ENCODE measurements at places on chromosomes 3 and 15.
A peak's percentile ranks its signal among the peaks of the same experiment; 100 is the strongest.

DNA sequence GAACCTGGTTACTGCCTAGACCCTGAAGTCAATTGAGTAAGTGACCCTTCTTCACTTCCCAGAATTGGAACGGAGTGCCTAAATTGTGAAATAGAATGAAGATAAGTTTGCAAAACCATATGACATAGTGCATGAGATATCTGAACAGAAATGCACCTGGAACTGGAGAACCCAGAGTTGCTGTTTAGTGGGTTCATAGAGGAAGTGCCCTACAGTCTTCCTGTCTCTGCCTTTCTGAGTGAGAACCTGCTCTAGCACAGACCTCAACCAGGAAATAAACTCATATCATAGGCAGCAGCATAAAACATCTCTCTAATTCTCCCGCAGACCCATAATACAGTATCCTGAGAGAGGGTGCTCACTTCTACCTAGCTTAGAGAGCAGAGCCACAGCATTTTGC, 82.9 kb downstream of the EOMES start:
- no peak for DNase-seq

- no peak for DNase-seq
Measured at GRCh38 chr3:187040516-187041361, 98.6 kb downstream of the RPL39L start.

- DNase-seq = no peak
Measured at GRCh38 chr3:55205990-55206389, 278.1 kb upstream of the LRTM1 start.

DNA sequence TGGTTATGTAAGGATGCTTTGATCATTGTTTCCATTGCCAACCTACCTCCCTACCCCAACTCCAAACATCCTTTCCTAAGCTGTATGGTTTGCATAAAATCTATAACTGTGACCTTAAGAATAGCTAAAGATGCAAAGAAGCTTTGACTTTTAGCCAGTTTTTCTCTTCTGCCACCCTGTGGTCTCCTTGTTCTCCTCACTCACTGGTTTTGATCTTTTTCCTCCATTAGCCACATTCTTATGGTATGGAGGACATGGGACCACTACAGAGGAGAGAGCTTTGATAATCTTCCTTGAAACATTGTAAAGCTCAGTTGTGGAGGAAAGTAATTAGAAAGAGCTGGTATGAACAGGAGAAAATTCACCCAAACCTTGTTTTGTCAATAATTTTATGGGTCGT, 115.9 kb downstream of the NEK11 start:
- DNase-seq = no peak

DNA sequence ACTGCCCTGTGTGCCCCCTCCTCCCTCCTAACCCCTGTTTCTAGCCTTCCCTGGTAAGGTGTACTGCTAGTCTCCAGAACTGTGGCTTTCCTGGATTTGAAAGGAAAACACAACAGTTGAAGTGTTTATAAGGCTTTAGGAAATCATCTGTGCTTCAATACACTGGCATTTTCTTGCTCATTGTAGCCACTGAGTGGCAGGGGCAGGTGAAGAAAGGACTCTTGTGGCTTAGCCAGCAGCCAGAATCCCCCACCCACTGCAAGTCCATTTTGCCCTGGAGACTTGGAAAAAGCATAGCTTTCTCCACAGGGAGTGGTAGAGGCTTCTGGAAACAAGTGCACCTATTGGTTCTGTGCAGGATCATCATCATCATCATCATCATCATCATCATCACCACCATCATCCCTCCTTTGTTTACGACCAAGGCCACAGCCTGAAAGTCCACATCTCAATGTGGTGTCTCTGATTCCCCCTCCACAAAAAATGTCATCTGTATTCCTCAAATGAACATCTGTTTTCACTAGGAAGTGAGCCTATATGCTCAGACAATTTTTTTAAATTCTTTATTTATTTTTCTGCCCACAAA, 33.4 kb downstream of the AQP9 start:
- no peak for DNase-seq

DNA sequence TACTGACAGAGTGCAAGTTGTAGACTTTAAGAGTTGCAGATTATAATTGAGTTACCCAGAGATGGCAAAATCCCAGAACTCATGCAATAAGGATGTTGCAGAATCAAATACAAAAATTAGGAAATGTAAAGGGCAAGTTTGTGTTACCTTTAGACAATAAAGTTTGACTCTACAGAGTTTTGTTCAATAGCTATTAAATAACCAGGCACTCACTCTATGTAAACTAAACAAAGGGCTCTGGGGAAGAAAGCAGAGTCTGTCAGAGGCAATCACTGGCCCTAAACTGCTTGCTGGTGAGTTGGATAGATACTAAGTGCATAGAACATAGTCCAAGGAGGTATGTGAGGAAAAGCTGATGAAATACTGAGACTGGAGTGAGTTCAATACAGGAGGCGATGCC, 40.0 kb upstream of the PLCL2 start:
- DNase-seq = no peak

DNA sequence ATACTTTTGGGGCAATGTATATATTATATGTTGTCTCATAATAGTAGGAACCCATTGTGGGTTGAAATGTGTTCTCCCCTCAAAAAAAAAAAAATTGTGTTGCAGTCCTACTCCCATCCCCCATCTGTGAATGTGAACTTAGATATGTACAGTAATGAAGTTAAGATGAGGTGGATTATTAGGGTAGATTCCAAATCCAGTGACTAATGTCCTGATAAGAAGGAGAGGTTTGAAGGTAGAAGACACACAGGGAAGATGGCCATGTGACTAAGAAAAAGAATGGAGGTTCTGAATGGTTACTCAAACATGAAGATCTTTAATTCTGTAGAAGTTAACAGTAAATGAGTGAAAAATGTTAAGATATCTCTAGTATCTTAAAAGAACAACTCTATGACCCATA, 3.0 kb upstream of the ATOSA start:
- no peak for DNase-seq

GRCh38 chr3:164194842-164195241, 883.5 kb downstream of the SI start:
- no peak for DNase-seq

GRCh38 chr3:110530902-110531301, 540.7 kb upstream of the NECTIN3 start:
- no peak for DNase-seq

DNA sequence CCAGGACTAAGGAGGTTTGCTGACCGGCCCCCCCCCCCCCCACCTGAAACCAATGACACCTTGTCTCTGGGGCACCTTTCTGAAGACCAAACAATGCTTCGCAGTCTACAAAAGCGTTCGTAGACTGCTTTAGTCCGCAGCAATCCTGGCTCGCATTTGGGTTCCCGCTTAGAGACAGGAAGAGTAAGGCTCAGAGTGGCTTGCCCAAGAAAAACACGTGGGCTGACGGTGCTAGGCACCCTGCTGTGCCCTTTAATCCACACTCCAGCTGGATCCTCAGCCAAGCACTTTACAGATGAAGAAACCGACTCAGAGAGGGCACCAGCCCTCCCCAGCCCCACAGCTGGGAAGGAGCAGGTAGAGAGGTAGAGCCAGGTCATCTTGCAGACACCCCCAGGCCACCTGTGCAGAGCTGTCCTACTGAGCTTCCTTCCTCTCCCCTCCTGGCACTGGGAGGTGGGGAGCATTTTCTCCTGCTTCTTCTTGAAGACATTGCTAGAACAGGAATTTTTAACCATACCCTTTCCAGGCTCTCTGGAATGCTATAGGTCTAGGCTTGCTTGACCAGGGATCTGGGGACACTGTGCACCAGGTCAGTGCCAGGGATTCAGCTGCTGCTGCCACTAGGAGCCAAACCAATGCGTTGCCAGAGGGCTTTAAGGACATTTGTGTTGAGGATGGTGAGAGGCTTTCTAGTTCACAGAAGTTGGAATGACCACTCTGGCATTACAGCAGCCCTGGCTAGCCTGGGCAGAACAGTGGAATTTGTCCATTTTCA, 1.0 kb upstream of the KLF15 start:
- peak; percentile 20 for DNase-seq

GRCh38 chr15:31345606-31346366, 19.2 kb downstream of the KLF13 start:
- DNase-seq = no peak

DNA sequence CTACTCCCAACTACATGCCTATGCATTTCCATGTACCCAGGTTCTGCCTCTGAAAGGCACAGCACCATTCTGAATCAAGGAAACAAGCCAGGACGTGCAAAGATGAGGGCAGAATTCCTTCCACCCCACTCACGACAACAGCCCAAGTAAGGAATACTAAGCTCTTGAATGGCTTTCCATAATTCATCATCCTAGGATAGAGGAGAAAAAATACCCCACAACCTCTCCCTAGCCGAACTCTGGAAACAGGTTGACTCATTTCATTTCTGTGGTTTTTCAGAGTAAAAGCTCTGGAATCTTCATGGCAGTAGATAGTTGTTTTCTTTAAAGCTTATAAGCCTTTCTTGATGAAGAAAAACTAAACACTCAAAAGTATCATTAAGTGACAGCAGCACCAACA, 77.8 kb downstream of the PDZRN3 start:
- DNase-seq = no peak

DNA sequence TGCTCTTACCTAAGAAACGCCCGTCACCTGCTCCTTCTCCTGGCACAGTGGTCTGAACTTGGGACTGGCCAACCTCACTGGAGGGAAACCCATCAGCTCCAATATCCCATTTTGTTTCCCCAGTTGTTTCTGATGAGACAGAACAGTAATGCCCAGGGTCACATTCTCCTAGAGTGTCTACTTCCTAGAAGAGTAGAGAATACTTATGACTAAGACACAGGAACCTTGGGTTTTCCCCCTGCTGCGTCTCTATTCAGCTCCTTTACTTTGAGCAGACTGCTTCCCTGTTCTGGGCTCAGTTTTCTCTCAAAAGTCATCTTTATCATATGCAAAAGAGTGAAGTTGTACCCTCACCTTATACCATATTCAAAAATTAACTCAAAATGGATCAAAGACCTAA, 79.4 kb downstream of the POLR2M start:
- no peak for DNase-seq

- DNase-seq = no peak
Measured at GRCh38 chr3:194604837-194605236, 28.4 kb downstream of the TMEM44 start.

DNA sequence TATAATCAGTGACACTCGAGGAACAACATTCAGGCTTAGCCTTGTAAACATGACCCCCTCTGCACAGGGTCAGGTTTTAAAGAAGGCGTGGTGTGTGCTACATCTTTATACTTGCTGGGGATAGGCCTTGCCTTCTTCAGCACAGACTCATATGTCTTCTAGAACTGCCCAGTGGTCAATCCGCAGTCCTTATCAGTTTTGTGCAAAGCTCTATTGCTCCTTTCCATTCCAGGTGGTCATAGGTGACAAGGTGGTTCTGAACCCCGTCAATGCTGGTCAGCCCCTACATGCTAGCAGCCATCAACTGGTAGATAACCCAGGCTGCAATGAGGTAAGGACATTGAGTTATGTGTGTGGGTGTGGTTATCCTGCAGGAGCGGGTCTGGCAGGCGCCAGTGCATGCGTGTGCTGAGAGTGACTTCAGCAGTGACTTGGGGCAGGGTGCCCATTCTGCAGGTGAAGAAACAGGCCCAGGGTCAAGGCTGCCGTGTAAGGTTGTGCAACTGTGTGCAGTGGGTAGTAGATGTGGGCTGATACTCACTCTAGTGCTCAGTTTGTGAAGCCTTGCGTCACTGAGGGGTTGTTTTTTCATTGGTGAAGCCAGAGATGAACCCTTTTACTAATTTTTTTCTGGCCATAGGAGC, 150.9 kb downstream of the ITPR1 start:
- DNase-seq = no peak

- DNase-seq = no peak
Measured at GRCh38 chr3:76938962-76939361, 100.9 kb upstream of the ROBO2 start.

DNA sequence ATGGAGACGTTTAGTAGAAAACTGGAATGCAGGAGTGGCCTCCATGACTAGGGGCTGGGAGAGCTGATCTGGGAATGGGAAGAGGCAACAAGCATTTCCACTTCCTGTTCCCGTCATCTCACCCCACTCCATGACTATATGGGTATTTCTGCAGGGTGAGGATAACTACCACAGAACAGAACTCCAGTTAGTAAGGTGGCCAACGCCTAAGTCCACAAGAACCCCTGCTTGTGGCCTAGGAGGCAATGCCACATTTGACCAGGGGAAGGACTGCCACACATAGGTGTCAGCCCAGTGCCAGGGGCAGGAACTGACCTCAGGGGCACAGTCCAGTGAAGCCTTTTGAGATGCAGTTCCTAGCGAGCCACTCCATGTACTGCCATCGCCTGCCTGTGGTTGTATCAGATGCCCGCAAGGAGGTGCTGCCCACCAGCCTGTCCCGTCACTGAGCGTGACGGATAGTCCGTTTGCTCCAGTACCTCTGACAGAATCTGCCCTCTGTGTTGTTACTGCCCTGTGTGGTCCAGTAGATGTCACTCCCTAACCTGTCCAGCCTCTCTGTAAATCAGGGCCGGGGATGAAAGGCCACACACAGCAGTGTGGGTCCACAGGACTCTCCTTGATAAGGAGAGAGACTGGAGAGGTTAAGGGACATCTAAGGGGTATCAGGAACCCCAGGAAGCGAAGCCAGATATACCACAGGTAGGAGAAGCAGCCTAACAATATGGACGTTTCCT, 3.5 kb upstream of the MTFMT start:
- peak; percentile 73 for DNase-seq

DNA sequence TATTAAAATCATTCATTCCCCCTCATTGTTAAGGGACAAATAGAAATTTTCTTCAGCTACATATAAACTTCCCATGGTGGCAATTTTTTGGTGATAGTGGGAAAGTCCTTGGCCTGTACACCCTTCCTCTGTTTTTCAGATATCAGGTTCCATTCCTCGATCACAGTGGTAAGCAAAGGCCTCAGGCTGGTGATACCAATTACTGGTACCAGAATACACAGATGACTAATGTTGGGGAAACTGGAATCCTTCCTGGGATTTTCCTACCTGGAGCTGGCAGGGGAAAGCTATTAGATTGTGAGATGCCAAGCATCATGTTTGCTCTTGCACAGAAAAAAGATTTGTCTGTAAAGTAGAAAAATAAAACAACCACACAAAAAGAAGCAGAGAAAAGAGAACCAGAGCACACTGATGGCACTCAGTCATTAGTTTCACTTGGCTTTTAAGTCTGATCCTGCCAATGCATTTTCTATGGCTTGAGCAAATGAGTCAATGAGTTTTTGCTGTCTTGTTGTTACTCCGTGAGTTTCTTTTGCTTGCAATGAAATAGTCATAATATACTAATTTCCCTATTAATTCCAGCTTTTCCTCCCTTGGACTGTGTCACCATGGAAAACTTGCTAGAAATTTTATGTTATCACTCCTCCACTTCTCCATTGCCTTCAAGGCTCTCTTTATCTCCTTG, 795.0 kb downstream of the ROBO1 start:
- no peak for DNase-seq

DNA sequence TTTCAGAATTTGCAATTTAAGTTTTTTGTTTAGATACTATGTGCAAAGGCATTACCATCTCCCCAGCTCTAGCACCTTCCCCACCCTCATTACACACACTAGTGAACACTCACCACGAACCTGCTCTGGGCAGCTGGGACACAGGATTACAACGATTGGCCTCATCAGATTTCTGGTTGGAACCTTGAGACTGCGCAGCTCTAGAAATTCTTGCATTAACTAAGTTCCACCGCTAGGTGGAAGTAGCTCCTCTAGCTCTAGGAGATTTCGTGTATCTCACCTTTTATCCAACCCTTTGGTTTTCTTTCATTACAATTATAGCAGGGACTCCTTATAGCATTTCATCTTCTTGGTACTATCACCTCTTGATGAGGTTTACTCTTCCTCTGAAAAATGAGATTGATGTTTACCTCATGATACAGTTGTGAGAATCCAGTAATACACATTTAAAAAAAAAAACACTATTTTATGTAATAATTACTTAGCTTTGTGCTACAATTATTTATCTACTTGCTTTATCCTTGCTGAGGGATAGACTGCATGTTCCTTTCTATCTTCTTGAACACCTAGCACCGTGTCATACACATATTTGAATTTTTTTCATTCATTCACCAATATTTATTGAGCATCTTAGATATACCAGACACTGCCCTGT, 28.7 kb upstream of the PLOD2 start:
- peak; percentile 55 for DNase-seq

Data from NT2/D1 (cell line).